ENCODE measurements at places on chromosomes 6 and 20. TPM values are rescaled to one million over a fixed set of nuclear protein-coding genes. Genes with fewer than 3 reads are reported as not detected.

DNA sequence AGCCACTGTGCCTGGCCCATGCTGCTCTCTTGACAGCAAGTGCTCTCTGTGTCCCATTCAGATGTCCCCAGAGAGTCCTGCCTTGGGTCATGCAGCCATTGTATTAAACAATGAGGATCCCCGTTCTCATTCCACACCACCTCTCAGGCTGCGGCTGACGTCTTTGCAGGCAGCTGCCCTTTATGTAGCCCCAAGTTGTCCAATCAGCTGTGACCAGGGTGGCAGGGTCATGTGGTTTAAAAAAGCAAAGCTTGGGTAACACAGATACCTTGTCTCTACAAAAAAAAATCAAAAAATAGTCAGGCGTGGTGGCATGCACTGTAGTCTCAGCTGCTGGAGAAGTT lies 13.2 kb downstream of the GCNT2 start:
- H3K4me1 ChIP-seq = no peaks in the 10 kb centered on the region
- DNase-seq = no peak
- no peak overlapping the region for H3K27ac ChIP-seq
- no peak overlapping the region for H3K4me3 ChIP-seq
- H3K36me3 ChIP-seq = no peaks in the 10 kb centered on the region
- no peaks in the 10 kb centered on the region for H3K27me3 ChIP-seq

DNA sequence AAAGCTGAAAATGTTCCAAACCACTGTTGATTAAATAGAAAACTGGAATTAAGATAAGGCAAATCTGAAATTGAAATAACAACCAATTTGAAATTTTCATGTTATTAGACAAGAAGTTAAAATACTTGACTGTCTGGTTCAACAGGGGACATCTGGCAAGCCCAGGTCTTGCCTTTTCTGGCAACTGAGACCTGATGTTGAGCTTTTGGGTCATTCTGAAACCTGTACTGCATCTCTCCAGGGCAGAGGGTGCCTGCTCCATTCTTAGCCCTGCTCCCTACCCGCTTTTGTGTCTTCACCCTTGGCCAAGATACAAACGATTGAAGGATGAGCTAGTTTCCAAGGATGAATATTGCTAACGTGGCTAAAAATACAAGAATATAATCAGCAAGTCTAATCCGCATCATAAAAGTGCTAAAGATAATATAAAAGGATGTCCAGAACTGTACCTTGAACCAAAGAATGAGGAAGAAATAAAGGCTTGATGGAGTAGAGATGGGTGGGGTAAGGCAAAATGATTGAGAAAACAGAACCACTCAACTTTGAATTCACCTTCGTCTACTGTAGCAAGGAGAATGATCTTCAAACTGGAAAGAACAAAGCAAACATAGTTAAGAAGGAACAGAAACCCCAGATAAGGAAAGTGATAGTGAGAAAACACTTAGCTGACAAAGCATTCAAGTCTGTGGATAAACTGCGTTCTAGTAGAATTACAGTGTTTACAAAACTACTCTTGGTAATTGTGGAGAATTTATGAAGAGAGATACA lies 109.8 kb upstream of the MAN1A1 start:
- no peak for DNase-seq
- no peak overlapping the region for H3K27ac ChIP-seq
- H3K36me3 ChIP-seq = no peaks in the 10 kb centered on the region
- no peaks in the 10 kb centered on the region for H3K4me1 ChIP-seq
- no peaks in the 10 kb centered on the region for H3K27me3 ChIP-seq

- H3K27ac ChIP-seq = no peak overlapping the region
- no peaks in the 10 kb centered on the region for H3K36me3 ChIP-seq
- H3K4me1 ChIP-seq = no peaks in the 10 kb centered on the region
- no peak overlapping the region for H3K4me3 ChIP-seq
Observed at GRCh38 chr6:67210450-67210849, 1424.6 kb upstream of the ADGRB3 start.

GRCh38 chr6:45432977-45433376 lies 55.2 kb upstream of the SUPT3H start:
- no peak overlapping the region for H3K27ac ChIP-seq
- H3K4me1 ChIP-seq = peaks cover 37% of the 10 kb centered on the region
- DNase-seq = peak; percentile 82
- no peak overlapping the region for H3K4me3 ChIP-seq
- no peaks in the 10 kb centered on the region for H3K36me3 ChIP-seq

DNA sequence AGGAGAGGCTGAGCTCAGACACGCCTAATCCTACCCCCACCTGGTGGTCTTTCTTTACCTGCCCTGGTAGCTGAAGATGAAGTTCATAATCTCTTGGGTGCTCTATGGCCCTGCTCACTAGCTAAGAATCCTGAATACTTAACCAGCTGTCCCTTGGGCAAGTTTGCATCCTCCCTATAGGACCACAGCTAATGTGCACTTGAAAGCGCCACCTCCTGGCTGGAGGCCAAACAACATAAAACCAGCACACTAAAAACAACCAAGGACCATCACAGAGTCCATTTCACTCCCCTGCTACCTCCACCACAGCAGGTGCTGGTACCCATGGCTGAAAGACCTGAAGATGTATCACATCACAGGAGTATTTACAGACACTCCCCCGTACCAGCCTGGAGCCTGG lies 155.5 kb upstream of the SLC24A3 start:
- no peaks in the 10 kb centered on the region for H3K4me1 ChIP-seq
- H3K36me3 ChIP-seq = no peaks in the 10 kb centered on the region
- no peaks in the 10 kb centered on the region for H3K27me3 ChIP-seq
- H3K27ac ChIP-seq = no peak overlapping the region

GRCh38 chr6:157453978-157454377 lies 73.0 kb downstream of the ZDHHC14 start:
- peaks cover 16% of the 10 kb centered on the region for H3K4me1 ChIP-seq
- H3K4me3 ChIP-seq = no peak overlapping the region
- DNase-seq = no peak
- H3K27me3 ChIP-seq = no peaks in the 10 kb centered on the region

- H3K4me3 ChIP-seq = no peak overlapping the region
- H3K27me3 ChIP-seq = no peaks in the 10 kb centered on the region
- H3K27ac ChIP-seq = no peak overlapping the region
- DNase-seq = no peak
- no peaks in the 10 kb centered on the region for H3K36me3 ChIP-seq
Observed at GRCh38 chr6:169174516-169175359, 78.9 kb downstream of the THBS2 start.

DNA sequence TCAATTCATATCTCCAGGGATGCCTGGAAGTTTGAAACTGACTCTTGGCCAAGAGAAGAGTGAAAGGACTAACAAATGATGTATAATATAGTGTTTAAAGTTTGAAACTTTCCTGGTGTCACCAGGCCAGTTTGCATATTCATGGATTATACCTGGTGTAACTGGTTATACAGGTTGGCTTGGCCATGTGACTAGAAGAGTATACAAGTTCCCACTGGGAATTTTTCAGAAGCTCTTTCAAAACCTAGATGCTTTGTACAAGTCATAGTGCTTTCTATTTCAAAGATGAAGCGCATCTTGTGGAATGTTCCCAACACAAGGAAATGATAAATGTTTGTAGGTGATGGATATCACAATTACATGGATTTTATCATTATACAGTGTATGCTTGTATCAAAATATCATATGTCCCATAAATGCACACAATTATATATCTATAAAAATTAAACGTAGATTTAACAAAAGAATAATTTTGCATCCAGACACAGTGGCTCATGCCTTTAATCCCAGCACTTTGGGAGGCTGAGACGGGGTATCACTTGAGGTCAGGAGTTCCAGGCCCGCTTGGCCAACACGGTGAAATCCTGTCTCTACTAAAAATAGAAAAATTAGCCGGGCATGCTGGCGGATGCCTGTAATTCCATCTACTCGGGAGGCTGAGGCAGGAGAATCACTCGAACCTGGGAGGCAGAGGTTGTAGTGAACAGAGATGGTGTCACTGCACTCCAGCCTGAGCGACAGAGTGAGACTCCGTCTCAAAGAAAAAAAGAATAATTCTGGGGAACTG lies 1420.2 kb downstream of the GRIK2 start:
- DNase-seq = no peak
- no peak overlapping the region for H3K4me3 ChIP-seq
- no peaks in the 10 kb centered on the region for H3K27me3 ChIP-seq
- H3K4me1 ChIP-seq = no peaks in the 10 kb centered on the region
- no peaks in the 10 kb centered on the region for H3K36me3 ChIP-seq

- peak; percentile 68 for DNase-seq
- no peaks in the 10 kb centered on the region for H3K36me3 ChIP-seq
- H3K4me1 ChIP-seq = peaks cover 28% of the 10 kb centered on the region
- peak overlapping the region; percentile 50 for H3K27ac ChIP-seq
Observed at GRCh38 chr6:155154158-155154830, 109.5 kb upstream of the CLDN20 start.

The FOXF2 gene
- polyA plus RNA-seq = not detected

The PTGIS gene
- polyA plus RNA-seq = 14.2 TPM
